ENCODE measurements at places on chromosomes 7 and 10. TPM values are rescaled to one million over a fixed set of nuclear protein-coding genes. Genes with fewer than 3 reads are reported as not detected.

The PRSS37 gene
- not detected for total RNA-seq

The LIPM gene
- not detected for total RNA-seq

The PVRIG gene
- total RNA-seq: 0.55 TPM

The AUTS2 gene
- 50.0 TPM for total RNA-seq

The RFC2 gene
- total RNA-seq: 79.4 TPM

The PSMG3 gene
- 50.7 TPM for total RNA-seq

The SKIDA1 gene
- 11.8 TPM for total RNA-seq

The NXPH1 gene
- 0.27 TPM for total RNA-seq

GRCh38 chr7:132343199-132343598 lies 233.1 kb downstream of the PLXNA4 start:
- no peak for DNase-seq

GRCh38 chr10:117462424-117462792 lies 80.1 kb upstream of the EMX2 start:
- DNase-seq: peak; percentile 42

- peak; percentile 33 for DNase-seq
Measured at GRCh38 chr7:121936951-121937623, 64.1 kb downstream of the PTPRZ1 start.

GRCh38 chr10:101272229-101272868 lies 43.1 kb upstream of the LBX1 start:
- peak; percentile 84 for DNase-seq

- DNase-seq: no peak
Measured at GRCh38 chr7:82210416-82211184, 233.0 kb downstream of the CACNA2D1 start.

- no peak for DNase-seq
Measured at GRCh38 chr10:12198156-12198555, 2.2 kb downstream of the CDC123 start.

DNA sequence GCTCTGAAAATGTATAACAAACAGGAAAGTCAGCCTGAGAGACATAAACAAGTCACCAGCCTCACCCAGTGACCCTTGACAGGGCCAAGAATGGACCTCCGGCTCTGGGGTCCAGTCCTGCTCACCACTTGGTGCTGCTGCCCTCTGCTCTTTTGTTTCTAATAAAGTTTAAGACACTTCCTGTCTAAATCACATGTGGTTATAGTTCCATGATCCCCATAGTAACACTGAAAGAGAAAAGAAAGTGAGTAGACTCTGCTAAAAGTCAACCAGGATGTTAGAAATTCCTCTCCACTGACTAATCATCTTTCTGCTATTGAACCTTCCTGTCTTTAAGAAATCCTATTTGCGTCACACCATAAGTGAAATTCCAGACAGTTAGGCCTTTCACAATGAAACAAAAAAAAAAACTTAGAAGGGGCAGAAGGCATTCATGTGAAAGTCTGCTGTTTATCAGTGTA lies 179.2 kb upstream of the BET1 start:
- no peak for DNase-seq

- peak; percentile 27 for DNase-seq
Measured at GRCh38 chr10:121708728-121709674, 110.8 kb upstream of the FGFR2 start.

- DNase-seq: no peak
Measured at GRCh38 chr10:29636178-29636577, 1.4 kb upstream of the SVIL start.

DNA sequence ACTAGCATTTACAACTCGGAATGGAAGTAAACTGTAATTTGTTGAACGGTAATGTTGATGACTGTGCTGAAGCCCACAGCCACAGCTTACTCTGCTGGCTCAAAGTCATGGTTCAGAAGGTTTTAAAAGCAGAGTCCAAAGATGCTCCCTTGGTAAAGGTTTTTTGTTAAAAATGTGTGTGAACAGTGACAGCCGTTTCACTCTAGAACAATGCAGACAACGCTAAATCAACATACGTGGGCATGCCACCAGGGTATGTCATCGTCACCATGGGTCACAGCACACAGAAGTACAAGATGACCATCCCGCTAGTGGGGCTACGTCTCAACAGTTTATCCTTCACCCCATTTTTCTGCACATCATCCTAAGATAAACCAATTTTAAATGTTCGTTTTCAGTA lies 106.5 kb upstream of the LANCL2 start:
- no peak for DNase-seq

DNA sequence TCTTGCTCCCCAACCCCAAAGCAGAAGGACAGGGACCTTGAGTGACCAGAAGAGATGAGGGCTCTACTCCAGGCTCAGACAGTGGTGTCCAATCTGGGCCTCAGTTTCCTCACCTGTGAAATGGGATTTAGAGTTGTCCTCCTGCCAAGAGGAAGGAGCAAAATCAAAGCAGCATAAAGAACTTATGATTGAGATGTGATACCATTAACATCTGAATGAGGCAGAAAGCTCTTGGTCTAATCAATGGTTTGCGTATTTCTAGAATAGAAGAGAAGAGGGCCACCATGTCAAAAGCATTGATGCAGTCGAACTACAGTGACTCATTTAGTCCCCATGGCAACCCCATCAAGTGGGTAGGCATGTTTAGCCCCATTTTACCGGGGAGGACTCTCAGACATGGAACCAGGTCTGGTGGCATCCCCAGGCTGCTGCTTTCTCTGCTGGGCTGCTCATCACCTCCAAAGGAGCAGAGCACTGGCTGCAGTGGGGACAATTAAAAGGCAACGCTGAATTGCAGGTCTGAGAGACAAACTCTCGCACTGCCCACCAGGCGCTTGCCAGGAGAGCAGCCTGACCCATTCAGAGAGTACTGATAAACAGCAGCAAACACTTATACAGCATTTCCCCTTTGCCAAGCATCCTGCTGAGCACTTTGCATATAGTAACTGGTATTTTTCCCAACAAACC lies 175.9 kb downstream of the NEURL1 start:
- no peak for DNase-seq

GRCh38 chr10:22573820-22574569 lies 140.4 kb downstream of the PIP4K2A start:
- peak; percentile 19 for DNase-seq

GRCh38 chr10:119087271-119087882 lies 6.8 kb upstream of the EIF3A start:
- DNase-seq: no peak

DNA sequence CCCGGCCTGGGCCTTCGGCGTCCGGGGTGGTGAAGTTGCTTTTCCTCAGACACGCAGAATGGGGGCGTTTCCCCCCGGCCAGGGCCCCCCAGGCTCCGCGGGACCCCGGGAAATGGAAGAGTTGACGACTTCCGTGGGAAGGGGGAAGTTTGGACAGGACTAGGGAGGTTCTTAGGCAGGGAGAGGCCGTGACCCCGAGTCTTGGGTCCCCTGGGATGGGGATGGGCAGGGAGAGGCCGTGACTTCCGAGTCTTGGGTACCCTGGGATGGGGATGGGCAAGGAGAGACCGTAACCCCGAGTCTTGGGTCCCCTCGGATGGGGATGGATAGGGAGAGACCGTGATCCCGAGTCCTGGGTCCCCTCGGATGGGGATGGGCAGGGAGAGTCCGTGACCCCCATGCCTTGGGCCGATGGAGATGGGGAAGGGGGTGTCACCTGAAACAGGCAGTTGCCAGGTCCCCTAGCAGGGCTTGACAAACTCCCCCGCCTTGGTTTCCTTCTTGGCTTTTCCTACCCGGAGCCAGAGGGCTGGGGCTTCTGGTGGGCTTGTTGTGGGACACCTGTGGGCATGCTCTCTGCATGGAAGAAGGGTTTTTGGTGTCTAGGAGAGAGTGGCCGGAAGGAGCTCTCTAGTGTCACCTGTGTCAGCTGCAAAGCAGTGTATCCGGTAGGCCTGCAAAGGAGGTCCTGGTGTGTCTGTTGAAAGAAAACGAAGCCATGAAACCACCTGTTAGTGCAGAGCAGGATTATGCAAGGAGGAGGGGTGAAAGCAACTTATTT lies 1.1 kb downstream of the TRRAP start:
- no peak for DNase-seq

DNA sequence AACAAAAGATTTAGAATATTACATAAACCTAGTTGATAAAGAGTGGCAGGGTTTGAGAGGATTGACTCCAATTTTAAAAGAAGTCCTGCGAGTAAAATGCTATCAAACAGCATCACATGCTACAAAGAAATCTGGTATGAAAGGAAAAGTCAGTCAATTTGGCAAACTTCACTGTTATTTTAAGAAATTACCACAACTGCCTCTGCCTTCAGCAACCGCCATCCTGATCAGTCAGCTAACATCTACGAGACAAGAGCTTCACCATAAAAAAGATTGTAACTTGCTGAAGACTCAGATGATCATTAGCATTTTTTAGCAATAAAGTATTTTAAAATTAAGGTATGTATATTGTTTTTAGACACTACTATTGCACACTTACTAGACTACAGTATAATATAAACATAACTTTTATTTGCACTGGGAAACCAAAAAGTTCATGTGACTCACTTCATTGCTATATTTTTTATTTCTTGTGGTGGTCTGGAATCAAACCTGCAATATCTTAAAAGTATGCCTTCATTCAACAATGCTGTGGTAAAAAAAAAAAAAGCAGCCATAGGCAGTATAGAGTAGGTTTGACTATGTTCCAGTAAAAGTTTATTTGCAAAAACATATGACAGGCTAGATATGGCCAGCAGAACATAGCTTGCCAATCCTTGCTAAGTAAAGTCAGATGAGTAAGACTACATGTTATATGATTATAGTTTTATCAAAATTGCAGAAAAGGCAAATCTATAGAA lies 74.4 kb downstream of the GLCCI1 start:
- no peak for DNase-seq

DNA sequence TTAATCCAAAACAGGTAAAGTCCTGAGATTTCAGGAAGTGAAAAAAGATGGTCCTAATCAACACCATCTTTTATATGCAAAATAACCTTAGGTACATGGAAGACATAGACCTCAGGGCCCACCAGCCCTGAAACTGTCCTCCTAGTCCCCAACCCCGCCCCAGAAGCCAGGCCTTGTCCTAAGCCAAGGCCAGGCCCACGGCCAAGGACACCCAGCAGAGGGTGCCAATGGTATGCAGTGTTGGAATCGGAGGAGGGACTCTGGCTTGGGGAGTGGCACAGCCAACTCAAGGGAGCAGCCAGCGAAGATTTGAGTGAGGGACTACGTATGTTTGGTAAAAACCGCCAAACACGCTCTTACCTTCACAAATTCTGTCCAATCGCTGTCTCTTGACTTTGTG lies 96.7 kb downstream of the ZRANB1 start:
- DNase-seq: peak; percentile 37

DNA sequence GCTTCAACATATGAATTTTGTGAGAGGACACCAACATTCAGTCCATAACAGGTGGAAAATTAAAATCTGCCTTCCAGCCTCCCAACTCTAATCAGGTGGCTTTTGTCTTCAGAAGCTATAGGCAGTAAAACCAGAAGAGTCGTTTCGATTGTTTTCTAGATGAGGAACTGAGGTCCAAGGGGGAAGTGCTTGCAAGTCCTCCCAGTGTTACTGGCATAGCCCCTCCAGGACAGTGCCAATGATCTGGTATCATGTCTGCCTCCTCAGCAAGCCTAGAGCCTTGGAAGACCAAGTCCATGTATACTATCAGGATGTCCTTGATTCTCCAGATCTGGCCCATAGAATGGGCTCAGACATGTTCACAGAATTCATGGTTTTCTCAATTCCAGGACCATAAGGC lies 16.9 kb downstream of the CYP26A1 start:
- DNase-seq: no peak

DNA sequence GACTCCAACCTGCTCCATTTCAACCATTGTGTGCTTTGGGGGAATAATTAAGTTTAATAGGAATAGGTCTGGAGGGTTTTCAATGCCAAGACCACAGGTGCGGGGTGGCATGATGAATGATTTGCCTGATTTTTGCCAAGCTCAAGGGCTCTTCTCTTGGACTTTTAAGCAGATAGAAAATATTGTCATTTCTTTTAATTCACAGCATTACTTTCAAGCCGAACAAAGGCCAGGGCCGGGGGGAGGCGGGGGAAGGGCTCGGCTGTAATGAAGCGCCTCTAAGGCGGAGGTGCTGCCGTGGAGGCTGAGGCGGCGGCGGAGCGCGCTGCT lies 6.5 kb downstream of the PTF1A start:
- no peak for DNase-seq

DNA sequence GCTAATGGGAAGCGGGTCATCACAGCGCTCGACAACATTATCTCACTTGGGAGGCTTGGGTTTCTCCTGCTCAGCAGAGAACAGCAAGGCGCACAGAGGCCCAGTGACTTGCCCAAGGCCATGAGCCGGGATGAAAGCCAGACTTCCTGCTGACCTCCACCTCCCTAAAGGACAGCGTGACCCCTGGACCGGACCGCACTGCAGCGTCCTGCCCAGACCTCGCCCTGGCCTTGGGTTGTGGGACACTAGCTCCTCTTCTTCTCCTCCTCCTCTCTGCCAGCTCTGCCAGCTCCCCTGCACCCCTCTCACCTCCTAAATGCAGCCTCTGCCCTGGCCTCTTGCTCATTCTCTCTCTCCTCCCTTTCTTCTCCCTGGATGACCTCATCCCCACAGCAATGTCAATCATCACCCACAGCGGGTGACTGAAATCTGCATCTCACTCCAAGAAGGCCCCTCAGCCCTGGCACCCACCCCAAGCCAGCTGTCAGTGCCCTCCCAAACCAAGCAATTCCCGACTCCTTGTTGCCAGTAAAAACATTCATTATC lies 19.4 kb downstream of the SPOCK2 start:
- no peak for DNase-seq
